Activated CD4-positive, alpha-beta T cell treated with anti-CD3 and anti-CD28 coated beads for 48 hours (primary cell): ENCODE measurements at places on chromosomes 11 and 22.

DNA sequence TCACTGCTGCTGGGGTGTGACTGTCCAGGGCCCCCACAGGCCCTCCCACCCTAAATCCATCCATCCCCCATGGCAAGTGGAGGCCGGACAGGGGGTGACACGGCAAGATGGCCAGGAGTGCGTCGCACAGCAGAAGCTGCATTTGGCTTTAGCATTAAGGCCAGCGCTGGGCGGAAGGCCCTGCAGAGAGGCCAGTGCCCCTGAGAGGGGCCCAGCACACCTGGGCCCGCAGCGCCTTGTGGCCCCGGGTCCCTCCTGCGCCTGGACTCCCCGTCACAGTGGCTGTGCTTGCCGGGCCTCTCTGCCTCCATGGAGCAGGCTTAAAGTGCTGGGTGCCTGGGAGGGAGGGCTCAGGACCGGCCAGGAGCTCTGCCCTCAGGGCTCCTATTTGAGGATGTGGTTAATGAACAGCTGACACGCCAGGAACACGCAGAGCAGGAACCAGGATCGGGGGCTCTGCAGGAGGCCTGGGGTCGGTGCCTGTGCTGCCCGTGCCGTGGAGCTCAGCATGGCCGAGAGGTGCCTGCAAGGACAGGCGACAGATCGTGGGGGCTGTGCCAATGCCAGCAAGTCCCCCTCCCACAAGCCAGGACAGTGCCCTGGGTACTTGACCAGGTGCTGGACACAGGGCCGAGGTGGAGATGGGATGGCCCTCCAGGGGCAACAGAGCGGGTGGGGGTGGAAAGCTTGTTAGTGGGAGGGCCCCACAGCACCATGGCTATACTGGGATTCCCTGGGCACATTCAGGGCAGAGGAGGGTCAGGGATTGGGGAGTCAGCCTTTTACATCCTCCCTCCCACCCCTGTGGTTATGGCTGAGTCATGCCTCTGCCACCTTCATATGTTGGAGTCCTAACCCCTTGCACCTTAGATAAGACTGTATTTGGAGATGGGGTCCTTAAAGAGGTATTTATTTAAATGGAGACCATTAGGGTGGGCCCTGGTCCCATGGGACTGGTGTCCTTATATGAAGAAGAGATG lies 30.9 kb upstream of the CARS1 start:
- DNase-seq, result no peak

DNA sequence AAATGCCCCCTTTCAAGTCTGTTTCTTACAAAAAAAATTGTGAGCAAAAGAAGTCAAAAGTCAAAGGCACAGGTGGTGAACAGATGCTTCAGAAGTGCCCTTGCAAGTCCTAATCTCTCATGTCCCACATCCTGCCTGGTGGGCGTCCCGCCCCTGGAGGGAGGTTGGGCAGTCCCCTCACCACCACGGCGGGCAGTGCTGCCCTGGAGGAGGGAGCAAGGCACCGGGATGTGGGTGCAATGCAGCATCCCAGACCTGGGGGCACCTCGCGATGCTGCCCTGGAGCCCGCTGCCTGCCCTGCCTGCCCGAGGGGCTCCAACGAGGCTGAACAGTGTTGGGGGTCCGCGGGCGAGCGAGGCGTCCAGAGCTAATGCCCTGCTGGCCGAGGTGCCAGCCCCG lies 15.9 kb downstream of the MRGPRG start:
- no peak for DNase-seq

DNA sequence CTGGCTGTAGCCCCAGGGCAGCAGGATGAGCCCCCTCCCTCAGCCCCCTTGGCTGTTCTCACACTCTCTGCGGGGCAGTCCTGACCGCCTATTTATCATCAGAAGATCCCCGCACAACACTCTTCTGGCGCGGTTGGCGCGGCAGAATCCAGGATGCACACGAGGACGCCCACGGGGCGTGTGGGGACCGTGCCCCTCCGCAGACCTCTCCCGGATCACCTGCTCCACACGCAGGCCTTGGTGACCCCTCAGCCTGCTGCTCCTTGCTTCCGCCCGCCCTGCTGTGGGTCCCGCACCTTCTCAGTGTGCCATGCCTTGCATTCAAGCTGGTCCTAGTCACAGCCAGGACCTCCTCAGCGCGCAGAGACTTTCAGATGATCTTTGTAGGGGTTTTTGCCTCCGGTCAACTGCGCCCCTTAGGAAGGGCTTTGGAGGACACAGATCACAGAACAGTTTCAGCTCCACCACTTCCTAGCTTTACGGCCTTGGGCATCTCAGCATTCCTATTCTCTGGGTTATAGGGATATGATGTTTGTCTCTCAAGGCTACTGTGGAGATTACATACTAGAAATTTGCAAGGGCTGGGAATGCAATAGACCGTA lies 841 bp upstream of the TUB start:
- DNase-seq, result no peak

GRCh38 chr11:128457874-128458273 lies 129.5 kb downstream of the ETS1 start:
- DNase-seq, result no peak

DNA sequence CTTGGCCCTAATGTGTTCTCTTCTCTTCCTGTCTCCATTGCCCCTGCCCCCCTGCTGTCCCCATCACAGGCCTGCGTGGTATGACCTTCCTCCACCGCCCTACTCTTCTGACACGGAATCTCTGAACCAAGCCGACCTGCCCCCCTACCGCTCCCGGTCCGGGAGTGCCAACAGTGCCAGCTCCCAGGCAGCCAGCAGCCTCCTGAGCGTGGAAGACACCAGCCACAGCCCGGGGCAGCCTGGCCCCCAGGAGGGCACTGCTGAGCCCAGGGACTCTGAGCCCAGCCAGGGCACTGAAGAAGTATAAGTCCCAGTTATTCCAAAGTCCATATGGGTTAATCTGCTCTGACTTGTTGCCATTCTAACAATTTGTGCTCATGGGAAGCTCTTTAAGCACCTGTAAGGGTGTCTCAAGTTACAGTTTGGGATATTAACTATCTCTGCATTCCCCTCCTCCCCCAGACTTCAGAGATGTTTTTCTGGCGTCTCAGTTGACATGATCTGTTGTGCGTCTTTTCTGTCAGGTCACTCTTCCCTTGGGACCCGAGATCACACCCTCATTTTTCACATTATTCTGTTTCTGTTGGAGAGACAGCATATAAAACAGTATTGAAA lies 60.0 kb downstream of the COMMD9 start:
- no peak for DNase-seq
